Thymus (tissue), 14 donors: ENCODE measurements at places on chromosomes 6 and 20. TPM values are rescaled to one million over a fixed set of nuclear protein-coding genes. Genes with fewer than 3 reads are reported as not detected.

The PROCR gene
- total RNA-seq, result 4.6 TPM

The DEF6 gene
- total RNA-seq, result 75.7 TPM

The PRSS16 gene
- 76.2 TPM for total RNA-seq

- DNase-seq, result no peak
Measured at GRCh38 chr6:125850361-125850760, 59.6 kb downstream of the NCOA7 start.

GRCh38 chr20:37656945-37657344 is 36.9 kb upstream of the CTNNBL1 start:
- no peak for DNase-seq

DNA sequence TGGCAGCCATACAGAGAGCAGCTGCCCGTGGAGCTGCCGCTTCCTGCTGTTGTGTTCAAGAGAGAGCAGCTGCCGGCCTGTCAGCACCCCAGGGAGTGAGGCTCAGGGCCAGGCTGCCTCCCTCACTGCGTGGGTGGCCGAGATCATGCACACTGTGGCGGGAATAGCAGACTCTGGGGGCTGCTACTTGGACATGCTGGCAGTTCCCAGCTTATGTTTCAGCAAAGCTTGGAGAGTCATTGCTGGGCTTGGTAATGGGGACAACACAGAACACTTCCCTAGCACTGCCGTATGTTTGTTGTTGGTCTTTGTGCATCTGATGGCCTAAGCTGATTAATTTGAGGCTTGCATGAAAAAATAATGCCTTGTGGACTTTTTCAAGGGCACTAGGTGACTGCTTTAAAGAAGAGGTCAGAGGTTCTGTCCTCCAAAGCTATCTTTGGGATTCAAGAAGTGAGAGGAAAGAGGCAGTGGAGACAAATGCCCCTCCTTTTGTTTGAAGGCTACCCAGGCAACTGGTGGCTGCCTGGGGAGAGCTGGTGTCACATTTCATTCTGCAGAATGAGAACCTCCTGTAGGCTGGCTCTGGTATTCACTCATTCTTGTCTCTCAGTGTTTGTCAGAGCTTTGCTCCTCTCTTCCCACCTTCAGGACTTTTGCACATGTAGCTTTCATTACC is 18.8 kb downstream of the MRAP2 start:
- no peak for DNase-seq

DNA sequence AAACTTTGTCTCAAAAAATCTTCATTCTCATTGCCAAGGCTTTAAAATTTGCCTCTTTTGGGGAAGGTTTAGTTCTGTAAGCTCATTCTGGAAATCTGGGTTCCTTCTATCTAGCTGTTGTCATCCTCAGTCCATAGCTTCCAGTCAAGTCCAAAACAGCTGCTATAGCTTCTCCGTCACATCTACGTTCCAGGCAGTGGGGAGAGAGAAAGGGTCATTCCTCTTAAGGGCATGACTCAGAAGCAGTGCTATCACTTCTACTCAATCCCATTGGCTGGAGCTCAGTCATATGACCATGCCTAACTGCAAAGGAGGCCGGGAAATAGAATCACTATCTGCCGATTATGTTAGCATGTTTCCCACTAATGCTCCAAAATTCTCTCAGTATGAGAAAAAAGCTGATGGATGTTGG is 141.4 kb upstream of the PTPN1 start:
- DNase-seq, result no peak
